ENCODE measurements at places on chromosomes 5 and 9. TPM values are rescaled to one million over a fixed set of nuclear protein-coding genes. Genes with fewer than 3 reads are reported as not detected.

Gene CTSV
- 0.31 TPM for polyA plus RNA-seq

Gene ORM2
- polyA plus RNA-seq, result 70.2 TPM

Gene STARD4
- polyA plus RNA-seq, result 20.0 TPM

GRCh38 chr5:113024076-113024697 is 47.6 kb downstream of the DCP2 start:
- no peaks in the 10 kb centered on the region for H3K27me3 ChIP-seq
- no peak for DNase-seq
- no peaks in the 10 kb centered on the region for H3K4me1 ChIP-seq
- H3K36me3 ChIP-seq, result peaks cover 13% of the 10 kb centered on the region
- H3K4me3 ChIP-seq, result no peak overlapping the region
